ENCODE measurements at places on chromosomes 1 and 21.

- DNase-seq: no peak
Observed at GRCh38 chr1:161017756-161018630, 3.0 kb downstream of the F11R start.

GRCh38 chr1:17538010-17538409, 1.5 kb upstream of the ARHGEF10L start:
- DNase-seq: no peak

DNA sequence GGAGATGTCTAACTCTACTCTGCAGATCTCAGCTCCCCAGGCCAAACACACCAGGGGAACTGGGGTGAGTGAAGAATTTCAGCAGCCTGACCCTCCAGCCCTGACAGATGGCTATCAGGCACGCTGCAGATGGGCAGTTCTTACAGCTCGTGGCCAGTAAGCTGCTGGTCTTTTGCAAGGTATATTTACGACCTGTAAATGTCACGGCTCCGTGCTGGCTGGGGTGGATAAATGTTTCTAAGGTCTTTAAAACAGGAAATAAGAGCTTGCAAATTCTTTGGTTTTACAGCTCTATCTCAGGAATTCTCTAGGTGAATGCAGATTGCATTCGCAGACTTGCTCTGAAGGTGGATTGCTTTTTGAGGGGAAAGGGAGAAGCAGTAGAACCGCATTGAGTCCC, 10.1 kb downstream of the DOP1B start:
- DNase-seq: no peak

DNA sequence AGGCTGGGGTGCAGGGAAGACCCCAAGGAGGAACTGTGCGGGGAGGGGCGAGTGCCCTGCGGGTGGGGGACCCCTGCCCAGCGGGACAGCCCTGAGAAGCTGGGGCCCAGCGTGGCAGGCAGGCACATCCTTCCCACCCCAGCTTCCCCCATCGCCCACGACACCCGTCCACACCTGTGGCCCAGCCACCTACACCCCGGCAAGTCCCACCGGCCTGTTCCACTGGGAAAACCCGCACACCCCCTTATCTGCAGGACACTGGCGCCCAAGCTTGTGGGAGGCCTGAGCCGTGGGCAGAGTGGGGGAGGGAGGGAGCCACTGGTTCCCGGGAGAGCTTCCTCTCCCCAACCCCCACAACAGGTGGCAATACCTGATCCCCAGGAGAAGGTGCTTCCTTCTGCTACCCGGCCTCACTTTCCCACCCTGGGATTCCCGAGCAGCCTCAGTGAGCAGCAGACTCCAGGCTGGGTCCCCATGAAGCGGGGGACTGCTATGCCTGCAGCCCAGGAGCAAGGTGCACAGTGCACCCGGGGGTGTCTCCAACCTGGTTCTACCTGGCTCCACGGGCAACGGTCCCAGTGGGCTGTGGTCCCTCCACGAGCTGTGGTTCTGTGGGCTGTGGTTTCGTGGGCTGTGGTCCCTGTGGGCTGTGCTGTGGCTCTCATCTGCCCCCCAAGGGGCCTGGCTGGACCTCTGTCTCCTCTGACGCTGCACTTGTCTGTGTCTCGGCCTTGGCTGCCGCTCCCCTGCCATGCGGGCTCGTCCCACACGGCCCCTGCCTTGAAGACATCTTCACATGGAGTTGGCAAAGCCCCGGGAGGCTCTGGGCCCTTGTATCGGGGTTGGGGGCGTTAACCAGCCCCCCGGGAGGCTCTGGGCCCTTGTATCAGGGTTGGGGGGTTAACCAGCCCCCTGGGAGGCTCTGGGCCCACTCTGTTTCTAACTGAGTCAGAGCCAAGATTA, 37.8 kb upstream of the POFUT2 start:
- no peak for DNase-seq

GRCh38 chr1:162649583-162649982, 17.3 kb downstream of the DDR2 start:
- DNase-seq: no peak

DNA sequence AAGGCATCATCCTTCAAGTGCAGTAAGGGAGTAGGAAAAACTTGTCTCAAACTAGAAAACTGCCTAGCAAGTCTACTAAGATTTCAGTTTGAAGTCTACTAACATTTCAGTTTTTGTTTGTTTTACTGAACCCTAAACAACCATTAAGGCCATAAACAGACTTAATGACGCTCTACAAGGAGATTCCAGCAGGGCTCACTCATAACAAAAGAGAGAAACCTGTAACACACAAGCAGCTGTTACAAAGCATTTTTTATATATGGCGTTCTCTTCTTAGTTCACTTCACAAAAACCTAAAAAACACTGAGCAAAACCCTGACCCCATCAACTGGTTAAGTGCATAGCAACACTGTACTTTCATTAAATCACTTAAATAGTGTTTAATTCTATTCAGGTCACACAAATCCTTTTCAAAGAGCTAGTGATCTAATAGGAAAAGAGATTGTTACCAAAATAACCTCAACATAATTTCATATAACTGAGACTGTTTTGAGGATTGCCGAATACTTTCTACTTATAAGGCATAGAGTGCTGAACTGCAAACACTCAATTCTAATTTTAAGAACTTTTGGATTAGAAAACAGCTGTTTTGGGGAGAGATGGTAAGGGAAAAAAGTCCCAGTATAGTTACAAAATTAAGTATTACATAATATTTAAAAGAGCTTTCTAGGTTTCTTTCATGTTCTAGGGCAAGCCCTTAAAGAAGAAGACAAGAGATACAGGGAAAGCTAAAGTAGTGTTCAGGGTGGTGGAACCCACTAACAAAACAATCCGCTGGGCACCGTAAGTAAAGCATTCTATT, 1.4 kb downstream of the B3GALNT2 start:
- peak; percentile 28 for DNase-seq

DNA sequence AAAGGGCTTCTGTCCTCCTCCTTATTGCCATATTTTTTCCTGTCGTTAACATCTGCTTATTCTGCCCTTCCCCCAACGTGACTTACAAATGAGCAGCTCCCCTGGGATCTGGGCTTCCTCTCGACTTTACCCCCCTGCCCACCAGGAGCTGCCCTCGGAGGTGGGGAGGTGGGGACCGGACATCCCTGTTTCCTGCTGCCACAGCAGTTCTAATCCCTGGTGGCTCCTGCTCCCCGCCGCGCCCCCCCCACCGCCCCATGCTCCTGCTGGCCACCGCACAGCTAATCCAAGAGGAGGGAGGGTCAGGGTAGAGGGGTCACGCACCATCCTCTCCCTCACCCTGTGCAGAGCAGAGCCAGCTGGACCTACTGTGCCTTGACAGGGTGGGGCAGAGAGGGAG, 4.4 kb upstream of the SLC27A3 start:
- DNase-seq: no peak

GRCh38 chr1:168751195-168751650, 22.2 kb upstream of the DPT start:
- peak; percentile 18 for DNase-seq

GRCh38 chr1:7422081-7422480, 349.0 kb upstream of the VAMP3 start:
- no peak for DNase-seq

GRCh38 chr1:225820522-225821120, 10.7 kb downstream of the EPHX1 start:
- DNase-seq: peak; percentile 64

GRCh38 chr1:184888505-184888904, 85.8 kb downstream of the NIBAN1 start:
- peak; percentile 67 for DNase-seq

DNA sequence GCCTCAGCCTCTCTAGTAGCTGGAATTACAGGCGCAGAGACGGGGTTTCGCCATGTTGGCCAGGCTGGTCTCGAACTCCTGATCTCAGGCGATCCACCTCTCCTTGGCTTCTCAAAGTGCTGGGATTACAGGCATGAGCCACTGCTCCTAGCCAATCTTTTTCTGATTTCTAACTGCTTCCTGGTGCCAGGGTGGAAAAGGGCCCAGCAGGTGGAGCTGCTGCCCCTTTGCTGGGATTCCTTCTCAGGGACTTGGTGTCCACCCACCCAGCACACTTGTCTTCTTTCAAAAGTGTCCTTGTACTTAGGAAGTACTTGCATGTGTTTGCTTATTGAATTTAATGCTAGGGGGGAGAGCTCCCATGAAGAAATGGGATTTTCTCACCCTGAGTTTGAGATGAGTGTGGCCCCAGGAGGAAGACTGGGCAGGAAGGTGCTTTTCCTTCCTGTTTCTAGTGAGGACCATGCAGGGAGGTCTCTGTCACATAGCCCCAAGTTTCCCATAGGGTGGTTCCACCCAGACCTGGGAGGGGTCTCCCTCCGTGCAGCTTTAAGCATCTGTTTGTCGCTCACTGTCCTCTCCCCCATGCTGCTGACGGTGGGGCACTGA, 14.2 kb downstream of the UTP11 start:
- DNase-seq: peak; percentile 68
